NCI-H524 treated with DMSO at 0.1 percent for 48 hours (cell line): ENCODE measurements at places on chromosomes 7 and 10.

GRCh38 chr7:101990811-101991418 is 173.5 kb downstream of the CUX1 start:
- DNase-seq: no peak

GRCh38 chr10:122375679-122376160 is 1.2 kb downstream of the PLEKHA1 start:
- no peak for DNase-seq

GRCh38 chr7:147053746-147054145 is 937.1 kb downstream of the CNTNAP2 start:
- no peak for DNase-seq

GRCh38 chr7:130488392-130489139 is 3.3 kb upstream of the MEST start:
- no peak for DNase-seq

- DNase-seq: no peak
Observed at GRCh38 chr7:120398284-120399000, 125.5 kb downstream of the KCND2 start.

- DNase-seq: no peak
Observed at GRCh38 chr10:87740254-87740655, 77.8 kb downstream of the ATAD1 start.

GRCh38 chr10:61991166-61991565 is 89.7 kb downstream of the ARID5B start:
- no peak for DNase-seq

DNA sequence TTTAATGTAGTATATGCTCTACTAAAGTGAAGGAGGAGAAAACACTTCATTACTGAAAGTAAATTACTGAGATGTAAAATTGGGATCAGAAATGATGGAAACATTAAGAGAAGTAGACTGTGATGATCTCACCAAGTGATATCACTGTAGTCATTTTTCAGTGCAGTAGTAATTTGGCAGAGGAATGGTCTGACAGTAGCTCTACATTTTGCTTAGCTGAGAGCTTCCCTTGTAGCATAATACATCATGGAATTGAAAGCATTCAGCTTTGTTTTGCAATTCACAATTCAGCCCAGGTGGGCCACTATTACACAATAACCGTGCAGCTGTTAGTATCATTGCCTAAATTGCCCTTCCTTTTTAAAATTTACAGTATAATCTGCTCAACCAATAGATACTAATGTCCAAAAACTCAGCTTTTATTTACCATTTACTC is 19.4 kb upstream of the CABCOCO1 start:
- DNase-seq: no peak

DNA sequence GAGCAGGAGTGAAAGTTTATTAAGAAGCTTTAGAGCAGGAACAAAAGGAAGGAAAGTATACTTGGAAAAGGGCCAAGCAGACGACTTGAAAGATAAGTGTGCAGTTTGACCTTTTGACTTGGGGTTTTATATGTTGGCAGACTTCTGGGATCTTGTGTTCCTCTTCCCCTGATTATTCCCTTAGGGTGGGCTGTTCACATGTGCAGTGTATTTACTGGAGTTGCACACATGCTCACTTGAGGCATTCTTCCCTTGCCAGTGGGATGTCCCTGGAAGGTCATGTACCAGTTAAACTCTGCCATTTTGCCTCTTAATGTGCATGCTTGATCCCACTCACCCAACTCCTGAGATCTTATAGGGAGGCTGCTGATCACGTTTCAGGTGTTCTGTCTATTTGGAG is 23.4 kb upstream of the ARHGAP12 start:
- DNase-seq: no peak

- no peak for DNase-seq
Observed at GRCh38 chr10:118768041-118768919, 13.5 kb upstream of the CACUL1 start.

DNA sequence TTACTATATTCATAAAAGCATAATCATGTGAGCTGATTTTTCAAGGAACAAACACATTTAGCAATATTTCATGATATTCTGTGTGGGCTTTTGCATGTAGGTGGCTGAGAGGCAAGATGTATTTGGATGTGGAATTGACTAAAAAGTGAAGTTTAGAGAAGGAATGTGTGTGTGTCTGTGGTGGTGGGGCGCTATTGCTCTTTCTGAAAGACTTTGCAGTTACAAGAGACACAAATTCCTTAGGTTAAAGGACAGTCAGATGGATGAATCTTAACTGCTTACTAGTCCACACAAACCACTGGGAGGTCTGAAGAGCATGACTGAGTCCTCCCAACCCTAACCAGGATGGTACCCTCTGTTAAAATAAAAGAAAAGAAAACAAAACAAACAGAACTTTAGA is 200.1 kb downstream of the SDHAF3 start:
- no peak for DNase-seq

- DNase-seq: no peak
Observed at GRCh38 chr7:27101957-27102580, 414 bp downstream of the HOXA2 start.

GRCh38 chr7:7848892-7849291 is 119.7 kb upstream of the GLCCI1 start:
- DNase-seq: no peak

- no peak for DNase-seq
Observed at GRCh38 chr10:70585578-70586169, 16.9 kb downstream of the PRF1 start.

DNA sequence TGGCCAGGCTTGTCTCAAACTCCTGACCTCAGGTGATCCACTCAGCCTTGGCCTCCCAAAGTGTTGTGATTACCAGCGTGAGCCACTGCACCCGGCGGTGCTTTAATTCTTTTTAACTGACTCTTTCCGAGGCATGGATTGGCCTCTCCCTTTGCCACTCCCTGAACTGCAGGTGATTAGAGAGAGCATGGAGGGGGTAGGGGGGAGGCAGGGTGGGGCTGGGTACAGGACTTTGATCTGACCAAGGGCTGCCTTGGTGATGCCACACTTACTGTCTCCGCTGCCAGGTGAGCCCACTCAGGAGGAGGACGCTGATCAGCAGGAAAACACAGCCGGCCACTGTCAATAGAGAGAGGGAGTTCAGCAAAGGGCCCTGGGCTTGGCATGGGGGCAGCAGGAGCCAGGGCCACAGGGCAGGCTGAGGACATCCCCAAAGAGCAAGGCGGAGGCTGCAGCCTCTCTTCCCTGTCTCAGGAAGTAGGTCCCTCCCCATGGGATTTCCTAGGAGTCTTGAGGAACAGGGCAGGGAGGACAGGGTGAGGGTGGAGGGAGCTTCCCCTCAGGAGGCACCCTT is 40.5 kb upstream of the IL15RA start:
- no peak for DNase-seq

- DNase-seq: no peak
Observed at GRCh38 chr7:134696261-134696660, 49.6 kb downstream of the BPGM start.

- DNase-seq: no peak
Observed at GRCh38 chr10:112619556-112619955, 172.5 kb downstream of the VTI1A start.

GRCh38 chr10:29736366-29737073 is 101.7 kb upstream of the SVIL start:
- no peak for DNase-seq

DNA sequence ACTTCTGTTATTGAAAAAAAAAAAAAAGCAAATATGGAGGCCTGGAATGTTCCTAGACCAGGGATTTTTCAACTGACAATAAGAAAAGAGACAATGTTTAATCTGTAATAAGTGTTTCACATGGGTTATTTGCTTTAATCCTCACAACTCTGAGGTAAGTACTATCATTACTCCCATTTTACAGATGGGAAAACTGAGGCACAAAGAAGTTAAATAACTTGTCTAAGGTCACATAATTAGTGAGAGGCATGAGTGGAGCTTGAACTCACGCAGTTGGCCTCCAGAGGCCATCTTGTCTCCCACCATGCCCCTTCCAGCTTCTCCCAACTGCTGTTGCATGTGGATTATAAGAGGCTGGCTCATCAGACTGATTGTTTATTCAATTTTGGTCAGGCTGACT is 36.6 kb upstream of the CREB5 start:
- DNase-seq: no peak

- no peak for DNase-seq
Observed at GRCh38 chr10:106500925-106501525, 663.5 kb downstream of the SORCS1 start.
